ENCODE measurements at places on chromosomes 4 and X. TPM values are rescaled to one million over a fixed set of nuclear protein-coding genes. Genes with fewer than 3 reads are reported as not detected.

GRCh38 chrX:84729809-84730208 is 227.6 kb upstream of the HDX start:
- peak; percentile 51 for DNase-seq

DNA sequence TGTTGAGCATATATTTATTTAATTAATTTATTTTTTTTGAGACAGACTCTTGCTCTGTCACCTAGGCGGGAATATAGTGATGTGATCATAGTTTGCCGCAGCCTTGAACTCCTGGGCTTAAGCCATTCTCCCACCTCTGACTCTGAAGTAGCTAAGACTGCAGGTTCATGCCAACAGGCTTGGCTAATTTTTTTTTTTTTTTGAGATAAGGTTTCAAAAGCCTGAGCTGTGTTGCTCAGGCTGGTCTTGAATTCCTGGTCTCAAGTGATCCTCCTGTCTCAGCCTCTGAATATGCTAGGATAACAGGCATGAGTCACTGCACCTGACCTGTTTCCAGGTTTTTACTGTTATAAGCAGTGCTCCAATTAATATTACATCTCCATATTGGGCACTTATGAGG is 4.8 kb downstream of the ADD1 start:
- DNase-seq = no peak

- no peak for DNase-seq
These were observed 12.6 kb downstream of the SH3RF1 start for GRCh38 chr4:169258141-169258540.

DNA sequence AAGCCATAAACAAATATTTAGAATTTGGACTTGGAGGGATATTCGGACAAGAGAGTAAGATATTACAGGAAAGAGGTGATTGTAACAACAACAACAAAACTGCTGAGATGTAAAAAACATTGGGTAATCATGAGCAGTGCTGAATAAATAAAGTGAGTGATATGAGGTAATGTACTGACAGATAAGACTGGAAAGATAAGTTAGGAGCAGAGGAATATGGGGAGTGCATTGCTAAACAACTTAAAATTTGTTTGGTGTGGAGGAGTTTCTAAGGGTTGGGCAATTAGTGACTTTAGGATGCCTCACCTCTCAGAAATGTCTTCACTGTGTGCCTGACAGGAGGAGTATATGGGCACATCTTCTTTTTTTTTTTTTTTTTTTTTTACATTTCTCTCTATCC is 637.8 kb upstream of the GRIA3 start:
- no peak for DNase-seq

DNA sequence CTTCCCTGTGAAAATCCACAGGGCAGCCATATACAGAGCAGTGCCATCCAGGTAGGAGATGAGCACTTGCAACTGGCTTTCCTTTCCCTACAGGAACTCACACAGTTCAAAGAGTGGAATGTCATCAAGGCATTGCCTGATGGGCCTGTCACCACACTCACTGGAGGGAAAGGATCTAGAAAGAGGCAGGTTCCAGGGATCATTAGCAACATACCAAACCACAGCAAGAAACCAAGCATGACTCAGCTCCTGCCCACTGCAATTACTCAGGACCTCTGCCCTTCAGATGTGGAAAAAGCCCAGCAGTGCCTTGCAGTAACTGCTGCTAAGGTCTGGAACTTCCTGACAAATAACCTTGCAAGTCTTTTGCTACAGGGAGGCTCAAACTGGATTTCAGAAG is 101.2 kb downstream of the ZNF674 start:
- peak; percentile 84 for DNase-seq

- DNase-seq = no peak
These were observed 26.9 kb upstream of the PASD1 start for GRCh38 chrX:151536571-151536970.

- DNase-seq = no peak
These were observed 89.7 kb downstream of the ARHGAP10 start for GRCh38 chr4:147821555-147821954.

- no peak for DNase-seq
These were observed 11.2 kb upstream of the PLAC8 start for GRCh38 chr4:83125738-83126141.

DNA sequence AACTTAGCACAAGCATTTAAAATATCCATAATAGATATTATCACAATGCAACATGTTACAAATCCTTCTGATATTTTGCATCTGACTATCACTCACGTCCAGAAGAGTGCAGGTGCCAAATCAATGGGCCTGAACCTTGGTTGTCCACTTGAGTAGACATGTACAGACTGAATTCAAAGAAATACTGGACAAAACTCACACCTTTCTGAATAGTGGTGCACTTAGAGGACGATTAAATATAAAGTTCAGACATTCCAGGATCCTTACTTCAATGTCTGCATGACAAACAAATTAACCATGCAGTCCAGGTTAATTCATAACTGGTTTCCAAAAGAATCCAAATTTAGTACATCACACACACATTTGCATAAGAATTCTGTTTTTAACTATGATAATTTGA is 406.0 kb upstream of the EDA2R start:
- DNase-seq = no peak

GRCh38 chr4:8164194-8164565 is 5.6 kb upstream of the ABLIM2 start:
- DNase-seq = no peak

DNA sequence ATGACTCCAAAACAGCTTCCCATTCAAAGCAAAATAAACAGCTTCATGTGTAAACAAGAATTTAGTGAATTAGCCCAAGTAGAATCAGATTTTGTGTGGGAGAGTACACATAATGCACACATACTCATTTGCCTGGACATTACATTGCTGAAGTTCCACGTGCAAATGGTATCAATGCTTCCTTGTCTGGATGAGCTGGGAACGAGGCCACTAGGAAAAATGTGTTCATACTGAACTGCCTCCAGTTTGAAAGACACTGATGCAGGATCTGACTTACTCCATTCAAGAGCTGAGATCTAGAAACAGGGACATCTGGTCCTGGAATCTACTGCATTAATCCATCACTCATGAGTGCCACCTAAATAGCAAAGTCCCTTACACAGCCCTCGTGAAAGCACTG is 228.0 kb downstream of the APBB2 start:
- DNase-seq = peak; percentile 23

GRCh38 chr4:82104578-82104977 is 269.2 kb downstream of the HNRNPD start:
- no peak for DNase-seq

DNA sequence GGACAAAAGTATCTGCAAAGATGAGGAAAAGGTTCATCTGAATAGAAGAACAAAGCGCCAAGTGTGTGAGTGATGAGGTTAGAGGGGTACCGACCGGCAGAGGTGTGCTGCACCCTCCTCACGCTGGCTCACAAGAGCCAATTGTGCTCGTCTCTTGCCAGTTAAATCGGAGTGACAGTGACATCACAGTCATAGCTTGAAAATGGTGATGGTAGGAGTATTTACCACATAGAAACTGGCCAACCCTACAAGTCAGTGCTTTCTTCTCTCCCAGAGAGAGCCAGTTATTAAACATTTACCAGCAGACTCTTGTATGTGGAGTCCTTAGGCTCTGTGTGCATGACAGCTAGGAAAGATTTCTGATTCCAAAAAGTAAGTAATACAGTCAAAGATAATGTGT is 32.4 kb downstream of the CLDN22 start:
- DNase-seq = no peak

- DNase-seq = no peak
These were observed 559.1 kb downstream of the ZNF674 start for GRCh38 chrX:45986081-45986480.

DNA sequence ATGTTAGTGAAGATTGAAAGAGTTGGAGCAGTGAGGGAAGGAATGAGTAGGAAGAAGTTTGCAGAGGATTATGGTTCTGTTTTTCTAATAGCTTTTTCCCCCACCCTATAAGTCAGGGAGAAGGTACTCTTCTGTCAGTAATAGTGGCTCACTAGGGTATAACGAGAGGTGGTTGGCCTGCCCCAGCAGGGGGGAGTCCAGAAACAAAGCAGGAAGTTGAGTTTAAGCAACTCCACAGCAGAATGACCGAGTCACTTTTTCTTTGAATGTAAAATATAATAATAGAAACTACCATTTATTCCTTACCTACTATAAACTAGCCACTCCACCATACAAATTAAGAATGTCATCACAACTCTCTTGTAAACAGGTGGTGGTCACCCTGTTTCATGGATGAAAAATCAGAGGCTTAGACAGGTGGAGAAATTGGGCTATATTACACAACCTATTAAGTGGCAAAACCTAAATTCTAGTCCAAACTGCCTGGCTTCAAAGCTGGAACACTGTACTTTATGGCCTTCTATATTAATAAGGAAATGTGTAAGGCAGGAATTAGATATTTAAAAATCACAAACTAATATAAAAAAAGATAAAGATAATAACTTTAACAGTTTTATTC is 21.9 kb downstream of the AP1AR start:
- DNase-seq = no peak

GRCh38 chr4:182968917-182969650 is 51.9 kb upstream of the DCTD start:
- no peak for DNase-seq

GRCh38 chr4:18880871-18881270 is 859.3 kb upstream of the LCORL start:
- DNase-seq = no peak

DNA sequence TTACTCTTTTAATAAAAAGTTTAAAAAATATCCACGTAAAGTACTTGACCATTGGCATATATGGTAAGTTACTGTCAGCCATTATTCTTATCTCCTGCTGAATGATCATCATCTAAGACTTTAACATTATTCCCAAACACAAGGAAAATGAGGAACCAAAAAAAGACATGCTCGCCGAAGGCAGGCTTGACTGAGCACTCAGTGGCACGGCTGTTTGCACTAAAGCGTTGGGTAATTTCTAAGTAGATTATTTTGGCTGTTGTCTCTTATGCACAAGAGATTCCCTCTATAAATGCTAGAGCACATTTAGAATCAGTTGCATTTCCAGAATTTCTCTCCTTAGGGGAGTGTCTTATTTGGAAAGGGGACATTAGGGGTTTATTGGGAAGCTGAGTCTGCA is 82.8 kb downstream of the CHRNA9 start:
- DNase-seq = no peak

DNA sequence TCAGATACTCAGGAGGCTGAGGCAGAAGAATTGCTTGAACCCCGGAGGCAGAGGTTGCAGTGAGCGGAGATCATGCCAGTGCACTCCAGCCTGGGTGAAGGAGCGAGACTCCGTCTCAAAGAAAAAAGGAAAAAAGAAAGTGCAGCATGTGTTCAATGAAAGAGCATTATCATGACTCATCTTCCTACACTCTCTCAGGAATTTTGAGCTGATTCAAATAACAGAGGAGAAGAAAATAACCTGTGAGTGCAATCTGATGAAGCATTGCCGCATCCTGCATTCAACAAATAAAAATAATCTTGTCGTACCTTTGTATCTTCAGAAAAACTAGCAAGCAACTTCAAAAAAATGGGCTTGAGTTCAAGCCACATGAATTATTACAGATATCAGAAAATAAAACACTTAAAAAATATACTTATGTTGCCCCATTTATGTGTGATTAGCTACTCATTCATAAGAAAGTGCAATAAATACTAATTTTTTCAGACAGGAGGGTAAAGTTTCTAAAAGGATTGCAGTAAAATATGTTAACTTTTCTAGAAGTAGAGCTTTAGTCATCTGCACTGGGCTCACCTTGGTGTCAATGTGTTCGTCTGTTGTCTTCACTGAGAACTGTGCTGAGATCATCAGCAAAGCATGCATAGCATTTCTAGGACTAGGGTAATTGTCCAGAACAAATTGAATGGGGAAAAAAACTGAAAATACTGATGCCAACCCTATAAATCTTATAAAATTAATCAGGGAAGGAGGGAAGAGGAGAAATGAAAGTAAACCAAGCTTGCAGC is 90.4 kb upstream of the VCX3B start:
- DNase-seq = no peak

GRCh38 chrX:96098471-96098870 is 586.2 kb upstream of the DIAPH2 start:
- DNase-seq = no peak

- DNase-seq = no peak
These were observed 4.5 kb downstream of the HHIP start for GRCh38 chr4:144650311-144651005.

DNA sequence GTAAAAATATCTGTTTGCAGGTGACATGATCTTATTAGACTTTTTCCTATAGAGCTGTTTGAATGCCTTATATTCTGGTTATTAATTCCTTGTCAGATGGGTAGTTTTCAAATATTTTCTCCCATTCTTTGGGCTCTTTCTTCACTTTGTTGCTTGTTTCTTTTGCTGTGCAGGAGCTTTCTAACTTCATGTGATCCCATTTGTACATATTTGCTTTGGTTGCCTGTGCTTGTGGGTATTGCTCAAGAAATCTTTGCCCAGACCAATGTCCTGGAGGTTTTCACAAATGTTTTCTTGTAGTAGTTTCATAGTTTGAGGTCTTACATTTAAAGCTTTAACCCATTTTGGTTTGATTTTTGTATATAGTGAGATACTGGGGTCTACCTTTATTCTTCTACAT is 63.0 kb downstream of the MAGED1 start:
- DNase-seq = no peak

GRCh38 chr4:3772632-3773031 is 6.4 kb downstream of the ADRA2C start:
- DNase-seq = no peak

DNA sequence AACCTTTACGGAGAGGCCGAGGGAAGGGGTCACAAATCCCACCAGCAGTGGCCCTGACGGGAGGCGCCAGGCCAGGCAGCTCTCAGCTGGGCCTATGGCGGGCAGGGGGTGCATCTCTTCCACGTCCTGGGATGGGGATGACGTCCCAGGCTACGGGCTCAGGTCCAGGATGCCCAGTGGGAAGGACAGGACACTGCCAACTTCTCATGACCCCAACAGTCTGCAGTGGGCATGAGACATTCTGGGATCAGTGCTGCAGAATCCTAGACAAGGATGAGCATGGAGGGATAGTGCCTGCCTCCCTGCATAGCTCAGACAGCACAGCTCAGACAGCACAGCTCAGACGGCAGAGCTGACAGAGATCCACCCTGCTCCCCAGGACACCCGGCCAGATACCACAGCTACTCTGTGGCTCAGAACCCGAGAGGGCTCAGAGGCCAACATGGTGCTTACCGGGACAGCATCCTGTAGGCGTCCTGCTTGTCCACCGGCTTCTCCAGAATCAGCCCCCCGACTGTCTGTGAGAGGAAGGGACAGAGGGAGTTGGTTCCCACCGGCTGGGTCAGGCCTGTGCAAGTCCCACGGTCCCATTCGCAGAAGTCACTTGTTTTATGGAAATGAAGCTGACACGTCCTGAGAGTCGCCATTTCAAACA is 17.3 kb downstream of the ASMTL start:
- DNase-seq = no peak

- DNase-seq = no peak
These were observed 21.9 kb downstream of the CNOT6L start for GRCh38 chr4:77797239-77797638.

- peak; percentile 93 for DNase-seq
These were observed 242.9 kb upstream of the GK2 start for GRCh38 chr4:79650794-79651431.

ZFP92 gene
- 0.17 TPM for total RNA-seq

FAM241A gene
- 1.2 TPM for total RNA-seq

BST1 gene
- 15.7 TPM for total RNA-seq

TEX13C gene
- not detected for total RNA-seq

HS3ST1 gene
- total RNA-seq = not detected

FHIP1A gene
- under 0.01 TPM for total RNA-seq

FATE1 gene
- total RNA-seq = not detected

SEL1L3 gene
- total RNA-seq = 56.3 TPM

VBP1 gene
- total RNA-seq = 43.9 TPM

AGTR2 gene
- not detected for total RNA-seq

KIAA1210 gene
- not detected for total RNA-seq

SMR3B gene
- not detected for total RNA-seq

TAF1 gene
- 45.2 TPM for total RNA-seq

TMEM31 gene
- not detected for total RNA-seq

SPACA5 gene
- total RNA-seq = not detected

All from fibroblast of lung (primary cell).